Activated CD4-positive, alpha-beta T cell treated with anti-CD3 and anti-CD28 coated beads, Interleukin-10, Interleukin-2, amounts not matched to agents 100 ng/mL and 50 ng/mL, durations not matched to agents 16 hours and 8 hours (primary cell): ENCODE measurements at places on chromosomes 4 and X.
A peak's percentile ranks its signal among the peaks of the same experiment; 100 is the strongest.

GRCh38 chrX:133541021-133541420, 125.7 kb upstream of the GPC4 start:
- no peak for DNase-seq

- no peak for DNase-seq
Observed at GRCh38 chrX:67351411-67351810, 192.4 kb upstream of the AR start.

DNA sequence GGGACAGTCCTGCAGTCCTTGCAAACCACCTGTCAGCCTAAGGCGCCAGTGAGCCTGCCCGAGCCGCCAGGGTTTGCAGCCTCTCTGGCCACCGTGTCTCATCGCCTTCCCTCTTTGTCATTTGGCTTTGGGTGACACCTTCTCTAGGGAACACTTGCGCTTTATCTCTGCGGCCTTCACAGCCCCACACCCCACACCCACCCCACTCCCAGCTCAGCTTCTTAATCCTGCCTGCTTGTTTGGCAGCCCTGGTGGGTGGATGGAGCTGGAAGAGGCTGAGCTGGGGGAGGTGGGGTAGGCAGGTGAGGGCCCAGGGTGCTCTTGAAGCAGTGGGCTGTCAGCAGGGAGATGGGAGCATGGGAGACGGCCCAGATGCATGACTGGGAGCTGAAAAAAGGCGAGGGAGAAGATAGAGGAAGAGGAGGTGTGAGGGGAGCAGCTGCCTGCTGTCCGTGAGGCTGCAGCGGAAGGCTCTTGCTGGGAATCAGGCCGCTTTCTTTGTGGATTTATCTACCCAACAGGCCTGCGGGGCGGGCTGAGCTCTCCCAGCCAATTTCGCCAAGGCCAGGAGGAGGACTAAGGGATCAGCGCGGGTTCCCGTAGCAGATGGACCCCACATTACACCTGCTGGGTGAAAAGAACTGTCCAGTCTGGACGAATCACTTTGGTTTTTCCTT, 97.5 kb upstream of the STOX2 start:
- DNase-seq: no peak

DNA sequence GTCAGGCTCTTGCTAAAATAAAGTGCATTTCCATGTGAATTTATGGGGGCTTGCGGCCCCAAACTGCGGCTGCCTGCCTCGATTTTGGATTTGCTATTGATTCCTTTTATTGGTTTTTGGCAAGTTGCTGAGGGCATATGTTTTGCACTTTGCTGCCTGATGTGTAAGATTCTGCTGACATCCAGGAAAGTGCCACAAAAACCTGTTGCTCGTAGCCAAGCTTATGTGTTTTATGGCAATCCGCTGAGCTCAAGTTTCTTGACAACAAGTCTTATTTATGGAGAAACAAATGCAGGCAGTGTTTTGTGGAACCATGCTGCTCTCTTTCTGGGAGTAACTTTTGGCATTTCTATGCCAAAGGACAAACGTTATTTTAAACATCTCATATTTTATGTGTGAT, 97.3 kb upstream of the DDIT4L start:
- no peak for DNase-seq

- no peak for DNase-seq
Observed at GRCh38 chrX:40158036-40158706, 60.4 kb upstream of the BCOR start.

- DNase-seq: peak; percentile 83
Observed at GRCh38 chr4:7843831-7844593, 95.6 kb downstream of the AFAP1 start.

- peak; percentile 1 for DNase-seq
Observed at GRCh38 chrX:23959781-23960180, 52.0 kb downstream of the CXorf58 start.

GRCh38 chr4:127642169-127642568, 9.4 kb downstream of the INTU start:
- no peak for DNase-seq
